ENCODE measurements at places on chromosomes 13 and 19.

DNA sequence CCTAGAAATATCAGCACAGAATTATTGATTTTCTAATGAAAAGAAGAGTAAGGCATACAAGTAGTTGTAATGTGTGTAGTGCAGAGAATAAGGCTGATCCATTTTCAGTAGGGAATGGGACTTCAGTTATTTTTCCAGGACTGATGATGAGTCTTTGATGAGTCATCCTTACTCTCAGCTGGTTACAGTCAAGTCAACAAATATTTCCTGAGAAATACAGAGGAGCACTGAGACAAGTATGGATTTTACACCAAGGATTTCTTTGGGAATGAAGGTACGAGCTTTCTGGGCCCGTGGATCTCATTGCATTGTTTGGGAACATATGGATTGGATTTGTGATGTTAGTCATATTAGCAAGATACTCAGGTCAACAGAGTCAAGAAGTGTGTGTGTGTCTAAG is 502.7 kb downstream of the FGF9 start:
- no peak for DNase-seq

DNA sequence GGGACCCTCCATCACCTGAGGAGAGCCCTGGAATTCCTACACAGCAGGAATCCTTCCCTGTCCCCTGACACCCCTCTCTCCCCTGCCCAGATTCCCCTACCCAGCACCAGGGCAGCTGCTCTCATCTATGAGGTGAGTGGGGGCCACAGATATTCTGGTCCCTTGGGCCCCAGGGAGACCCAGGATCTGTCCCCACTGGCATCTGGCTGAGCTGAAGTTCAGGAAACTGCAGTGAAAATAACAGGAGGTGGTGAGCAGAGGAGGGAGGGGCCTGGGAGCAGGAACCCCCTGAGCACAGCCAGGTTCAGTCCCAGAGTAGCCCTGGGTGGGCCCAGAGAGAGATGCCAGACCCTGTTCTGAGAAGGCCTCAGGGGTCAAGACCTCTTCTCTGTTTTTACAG is 10.1 kb downstream of the CEACAM21 start:
- DNase-seq = no peak

DNA sequence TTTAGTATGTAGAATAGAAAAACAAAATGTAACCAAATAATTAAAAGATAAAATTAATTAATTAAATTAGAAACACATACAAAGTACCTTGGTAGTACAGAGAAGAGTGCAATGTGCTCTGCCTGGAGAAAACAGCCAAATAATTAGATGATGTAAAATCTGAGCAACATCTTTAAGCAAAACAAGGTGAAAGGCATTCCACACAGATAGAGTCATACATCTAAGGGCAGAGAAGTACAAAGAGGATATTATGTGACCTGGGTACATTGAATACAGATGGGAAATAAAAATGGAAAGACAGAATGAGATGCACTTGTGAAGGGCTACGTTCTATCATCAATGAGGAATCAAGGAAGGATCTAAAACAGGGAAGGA is 25.2 kb upstream of the FNDC3A start:
- no peak for DNase-seq

- DNase-seq = peak; percentile 39
Measured at GRCh38 chr13:113759525-113760137, 605 bp downstream of the TMEM255B start.

GRCh38 chr19:34837262-34837661 is 64.2 kb upstream of the ZNF599 start:
- no peak for DNase-seq

DNA sequence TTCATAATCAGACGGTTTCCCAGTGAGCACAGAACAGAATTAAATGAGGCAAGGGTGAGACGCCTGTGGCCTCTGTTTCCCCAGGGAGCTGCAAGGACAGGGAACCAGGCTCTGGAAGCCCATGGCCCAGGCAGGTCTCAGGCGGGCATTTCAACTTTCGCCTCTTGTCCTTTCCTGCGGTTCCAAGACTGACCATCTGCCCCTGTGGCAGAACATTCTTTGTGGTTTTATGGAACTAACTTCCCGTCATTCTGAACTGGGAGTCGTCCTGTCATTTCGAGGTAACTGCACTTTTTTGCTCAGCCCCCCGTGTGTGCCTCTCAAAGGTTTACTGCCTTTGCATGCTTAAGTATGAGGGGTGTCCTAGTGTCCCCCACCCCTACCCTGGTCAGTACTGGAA is 70.9 kb downstream of the KL start:
- DNase-seq = no peak

DNA sequence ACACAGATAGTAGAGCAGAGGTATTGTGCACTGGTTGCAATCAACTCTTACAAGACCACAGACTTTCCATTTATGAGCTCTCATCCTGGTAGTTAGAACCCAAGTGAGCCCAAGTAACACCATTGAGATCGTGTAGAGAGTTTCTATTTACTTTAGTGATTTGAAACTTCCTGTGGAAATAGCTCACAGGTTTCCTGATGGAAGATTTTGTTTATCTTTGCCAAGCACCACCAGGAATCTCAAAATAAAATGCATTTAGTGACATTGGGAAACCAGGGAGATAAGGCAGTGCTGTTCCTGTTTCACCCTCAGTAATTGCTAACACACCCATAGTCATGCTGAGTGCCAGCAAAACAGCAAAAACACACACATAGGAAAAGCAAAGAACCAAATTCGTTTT is 102.5 kb downstream of the FLT1 start:
- no peak for DNase-seq

DNA sequence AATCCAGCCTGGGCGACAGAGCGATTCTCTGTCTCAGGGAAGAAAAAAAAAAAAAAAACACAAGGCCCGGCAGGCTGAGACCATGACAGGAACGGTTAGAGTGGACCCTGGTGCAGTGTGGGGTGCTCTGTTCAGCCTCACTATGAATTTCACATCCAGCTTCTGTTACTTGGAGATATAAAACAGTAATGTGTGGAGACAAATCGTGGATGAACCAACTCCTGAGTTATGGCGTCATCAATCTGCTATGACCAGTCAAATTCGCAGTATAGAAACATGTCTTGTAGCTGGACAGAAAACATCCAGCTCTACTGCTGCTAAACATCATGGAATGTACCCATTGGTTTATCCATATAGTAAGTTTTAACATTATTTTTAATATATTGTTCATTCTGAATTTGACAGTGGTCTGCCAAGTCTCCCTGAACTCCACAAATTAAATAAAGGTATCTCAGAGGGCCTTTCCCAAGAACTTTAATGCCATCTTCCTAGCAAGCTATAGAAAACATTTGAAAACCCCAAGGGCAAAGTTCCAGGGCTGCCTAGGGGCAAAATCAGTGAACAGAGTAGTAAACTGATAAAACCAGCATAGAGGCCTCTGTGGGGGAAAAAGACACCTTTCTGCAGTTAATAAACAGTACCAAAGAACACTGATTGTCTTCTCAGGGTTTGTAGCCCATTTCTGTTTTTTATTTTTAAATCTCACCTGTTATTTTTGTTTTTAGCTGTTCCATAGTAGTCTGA is 75.8 kb downstream of the LRCH1 start:
- DNase-seq = no peak

DNA sequence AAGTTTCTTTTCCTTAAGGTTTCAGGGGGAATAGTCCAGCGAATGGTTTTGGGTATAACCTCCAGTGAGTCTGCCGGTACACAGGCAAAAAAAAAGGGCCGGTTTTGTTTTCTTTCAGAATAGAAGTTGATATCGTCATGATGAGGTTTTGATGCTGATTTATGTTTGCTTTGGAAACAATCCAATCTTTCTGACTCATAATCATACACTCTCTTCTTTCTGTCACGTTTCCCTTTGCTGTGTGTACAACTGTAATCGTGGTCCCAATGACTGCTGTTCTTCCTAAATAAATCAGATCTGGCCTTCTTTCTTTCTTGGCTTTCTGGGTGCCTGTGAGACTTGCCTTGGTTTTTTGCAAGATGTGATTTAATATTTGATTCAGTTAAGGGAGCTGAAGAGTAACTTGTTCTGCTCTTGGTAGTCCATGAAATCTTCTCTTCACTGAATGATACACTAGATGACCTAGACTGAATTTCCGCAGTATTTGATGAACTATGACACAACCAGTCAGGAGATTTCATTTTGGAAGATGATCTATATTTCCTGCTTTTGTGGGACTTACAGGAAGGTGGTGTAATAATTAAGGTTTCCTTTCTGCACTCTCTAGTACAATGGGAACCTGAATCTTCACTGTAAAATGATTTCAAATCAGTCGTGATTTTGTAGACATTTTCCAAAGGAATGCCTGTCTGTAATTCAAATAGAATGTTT is 34.9 kb upstream of the METTL21C start:
- DNase-seq = no peak

DNA sequence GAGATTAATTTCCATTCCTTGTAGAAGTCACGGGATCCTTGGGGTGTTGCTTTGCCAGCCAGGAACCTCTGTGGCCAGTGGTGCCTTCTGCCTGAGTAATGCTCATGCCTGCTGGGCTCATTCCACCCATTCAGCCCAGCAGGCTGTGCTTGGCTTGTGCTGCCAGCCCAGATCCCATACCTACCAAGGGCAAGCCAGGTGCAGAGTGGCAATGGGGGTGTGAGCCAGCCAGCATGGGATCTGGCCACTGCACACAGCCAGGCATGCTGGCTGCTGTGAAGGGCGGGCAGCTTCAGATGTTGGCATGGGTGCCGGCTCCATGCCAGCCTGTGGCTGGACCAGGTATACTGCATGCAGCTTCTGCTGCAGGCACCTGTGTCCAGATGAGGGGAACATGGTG is 42.5 kb downstream of the WDFY2 start:
- DNase-seq = no peak

- peak; percentile 86 for DNase-seq
Measured at GRCh38 chr19:45478454-45479238, 10.8 kb downstream of the FOSB start.

- no peak for DNase-seq
Measured at GRCh38 chr13:106246666-106247188, 288.7 kb downstream of the EFNB2 start.

DNA sequence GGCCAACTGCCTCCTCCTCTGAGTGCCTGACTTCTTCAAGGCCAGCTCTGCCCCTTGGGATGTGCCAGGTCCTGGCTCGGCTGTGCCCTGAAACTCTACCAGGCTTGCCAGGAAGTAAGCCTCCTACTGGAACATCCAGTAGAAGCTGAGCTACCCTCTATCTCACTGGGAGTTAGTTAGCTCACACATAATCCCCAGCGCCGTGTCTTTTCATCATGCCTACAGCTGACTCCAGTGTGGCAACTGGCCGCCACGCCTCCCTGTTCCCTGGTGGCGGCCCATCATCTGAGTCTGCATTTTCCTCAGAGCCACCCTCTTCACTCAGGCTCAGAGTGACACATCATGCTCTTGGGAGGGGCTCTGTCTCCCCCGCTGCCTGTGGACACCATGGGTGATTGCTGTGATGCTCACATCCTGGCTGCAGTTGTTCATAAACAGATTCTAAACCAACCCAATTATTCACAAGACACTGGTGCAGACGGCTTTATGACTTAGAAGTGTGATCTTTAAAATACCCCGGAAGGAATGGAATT is 131.9 kb upstream of the IRS2 start:
- DNase-seq = no peak

GRCh38 chr19:14054721-14055120 is 7.2 kb downstream of the PALM3 start:
- DNase-seq = no peak

- DNase-seq = no peak
Measured at GRCh38 chr19:4352701-4353121, 9.3 kb downstream of the MPND start.

GRCh38 chr13:94712812-94713560 is 641 bp upstream of the SOX21 start:
- no peak for DNase-seq

DNA sequence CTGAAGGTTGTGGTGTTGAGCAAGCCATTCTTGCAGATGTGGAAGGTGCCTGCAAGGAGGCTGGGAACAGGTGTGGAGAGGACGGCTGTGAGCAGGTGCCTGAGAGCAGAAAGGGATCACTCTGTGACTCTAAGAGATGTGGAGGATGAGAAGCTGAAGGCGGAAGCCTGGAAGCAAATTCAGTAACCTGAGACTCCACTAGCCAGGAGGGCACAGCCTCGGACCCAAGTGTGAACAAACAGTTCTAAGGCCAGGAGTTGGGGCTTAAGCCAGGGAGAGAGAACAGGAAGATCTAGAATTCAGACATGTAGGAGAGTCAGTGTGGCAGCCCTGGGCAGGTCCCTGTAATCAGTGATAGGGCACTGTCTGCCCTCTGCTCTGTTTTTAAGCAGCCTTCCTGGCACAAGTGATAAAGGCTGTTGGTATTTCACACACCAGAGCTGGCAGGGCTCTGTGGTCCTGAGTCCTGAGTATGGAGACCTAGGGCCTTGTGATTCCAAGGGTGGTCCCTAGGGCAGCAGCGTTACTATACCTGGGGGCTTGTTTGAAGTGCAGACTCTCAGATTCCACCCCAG is 131.3 kb downstream of the SLC7A1 start:
- peak; percentile 11 for DNase-seq

DNA sequence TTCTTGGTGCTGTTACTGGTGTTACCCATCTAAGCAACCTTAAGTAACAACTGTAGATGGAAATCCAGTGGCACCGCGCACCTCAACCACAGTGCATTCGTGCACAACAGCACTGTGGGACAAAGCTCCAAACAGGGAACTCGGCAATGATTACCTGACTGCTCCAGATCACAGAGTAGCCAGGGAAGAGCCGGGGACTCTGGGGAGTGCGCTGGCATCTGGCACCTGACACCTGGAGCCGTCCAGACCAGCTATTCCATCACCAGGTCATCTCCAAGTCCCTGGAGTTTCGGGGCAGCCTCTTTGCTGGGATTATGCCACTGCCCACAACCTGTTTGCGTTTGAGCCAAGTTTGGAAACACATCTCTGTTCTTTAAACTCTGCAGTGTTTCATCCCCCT is 62.0 kb downstream of the COL4A1 start:
- no peak for DNase-seq

DNA sequence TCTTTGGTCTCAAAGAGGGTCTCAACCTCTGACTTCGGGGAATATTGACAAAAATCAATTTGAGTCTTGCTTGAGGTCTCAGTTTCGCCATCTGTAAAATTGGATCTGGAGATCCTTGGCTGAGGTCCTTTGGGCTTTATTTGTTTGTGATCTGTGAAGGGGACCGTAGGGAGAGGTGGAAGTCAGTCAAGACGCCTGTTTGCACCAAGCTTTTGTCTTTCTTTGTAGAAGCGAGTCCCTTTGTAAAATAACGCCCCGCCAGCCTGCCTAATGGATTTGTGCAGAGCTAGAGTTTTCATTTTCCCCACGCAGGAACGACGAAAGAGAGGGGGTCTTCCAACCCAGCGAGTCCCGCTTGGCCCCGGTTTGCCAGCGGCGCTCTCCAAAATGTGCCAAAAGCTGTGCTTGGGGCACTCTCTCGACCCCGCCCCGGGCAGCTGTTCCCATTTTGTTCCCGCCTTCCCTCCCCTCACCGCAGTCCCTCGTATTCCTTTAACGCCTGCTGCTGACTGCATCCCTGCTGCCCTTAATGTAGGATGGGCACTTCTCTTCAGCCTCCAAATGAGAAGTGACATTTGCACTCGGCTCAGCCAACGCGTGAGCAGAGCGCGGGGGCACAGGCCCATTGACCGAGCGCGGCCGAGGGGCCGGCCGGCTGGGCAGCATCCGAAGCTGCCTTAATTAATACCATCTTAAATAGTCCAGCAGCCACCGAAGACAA is 13.0 kb downstream of the ZIC5 start:
- DNase-seq = no peak

- no peak for DNase-seq
Measured at GRCh38 chr19:13437919-13438618, 68.2 kb downstream of the CACNA1A start.

All from T47D (cell line).